Muscle of leg (tissue), 16 donors: ENCODE measurements at places on chromosomes 5 and 9. TPM values are rescaled to one million over a fixed set of nuclear protein-coding genes. Genes with fewer than 3 reads are reported as not detected.

PKD2L2 gene
- 0.61 TPM for polyA plus RNA-seq

CCDC180 gene
- polyA plus RNA-seq = 8.1 TPM

C9orf57 gene
- polyA plus RNA-seq = not detected

TEX48 gene
- polyA plus RNA-seq = not detected

LMX1B gene
- polyA plus RNA-seq = 0.49 TPM

IFNA1 gene
- not detected for polyA plus RNA-seq

POLE3 gene
- polyA plus RNA-seq = 50.7 TPM

NR6A1 gene
- 0.51 TPM for polyA plus RNA-seq

MRPL22 gene
- 35.1 TPM for polyA plus RNA-seq

TCOF1 gene
- 22.1 TPM for polyA plus RNA-seq

ADGRD2 gene
- polyA plus RNA-seq = 0.15 TPM

DNA sequence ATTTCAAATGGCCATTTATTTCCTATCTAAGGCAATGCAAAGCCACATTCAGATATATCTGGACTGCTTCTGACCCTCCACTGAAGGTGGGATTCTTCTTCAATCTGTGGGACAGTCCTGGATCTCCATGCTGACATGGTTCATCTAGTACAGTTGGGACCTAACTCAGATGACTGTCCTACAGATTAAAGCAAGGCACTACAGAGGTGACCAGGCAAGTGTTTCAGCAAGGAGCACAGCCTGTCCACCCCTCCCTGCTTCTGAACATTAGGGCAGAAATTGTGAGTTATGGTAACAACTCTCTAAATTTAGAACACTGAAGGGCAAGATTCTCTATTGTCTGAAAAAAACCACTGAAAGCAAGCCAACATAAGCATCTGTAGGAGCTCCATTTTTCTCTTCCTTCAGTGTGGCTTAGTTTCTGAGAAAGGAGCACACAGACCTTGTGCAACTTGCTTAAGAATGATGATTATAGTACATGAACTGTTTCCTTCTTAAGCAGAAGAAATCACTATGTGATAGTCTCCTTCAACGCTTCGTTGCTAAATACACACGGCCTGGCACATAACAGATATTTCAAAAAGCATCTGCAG lies 62.9 kb upstream of the BARX1 start:
- H3K27ac ChIP-seq = peak overlapping the region; percentile 29
- H3K4me3 ChIP-seq = no peak overlapping the region
- no peaks in the 10 kb centered on the region for H3K36me3 ChIP-seq
- DNase-seq = peak; percentile 44

GRCh38 chr5:10500669-10501068 lies 59.0 kb downstream of the ROPN1L start:
- no peak overlapping the region for H3K4me3 ChIP-seq
- peaks cover 2% of the 10 kb centered on the region for H3K27me3 ChIP-seq
- no peak for DNase-seq
- no peak overlapping the region for H3K27ac ChIP-seq

GRCh38 chr5:73459366-73459765 lies 10.8 kb upstream of the FOXD1 start:
- no peak overlapping the region for H3K27ac ChIP-seq
- no peak overlapping the region for H3K4me3 ChIP-seq
- H3K4me1 ChIP-seq = peaks cover 6% of the 10 kb centered on the region
- H3K27me3 ChIP-seq = peaks cover 16% of the 10 kb centered on the region
- H3K36me3 ChIP-seq = no peaks in the 10 kb centered on the region

GRCh38 chr5:67879620-67880510 lies 335.7 kb upstream of the PIK3R1 start:
- H3K27ac ChIP-seq = no peak overlapping the region
- no peaks in the 10 kb centered on the region for H3K27me3 ChIP-seq
- no peak for DNase-seq
- peaks cover 6% of the 10 kb centered on the region for H3K4me1 ChIP-seq
- no peaks in the 10 kb centered on the region for H3K36me3 ChIP-seq

DNA sequence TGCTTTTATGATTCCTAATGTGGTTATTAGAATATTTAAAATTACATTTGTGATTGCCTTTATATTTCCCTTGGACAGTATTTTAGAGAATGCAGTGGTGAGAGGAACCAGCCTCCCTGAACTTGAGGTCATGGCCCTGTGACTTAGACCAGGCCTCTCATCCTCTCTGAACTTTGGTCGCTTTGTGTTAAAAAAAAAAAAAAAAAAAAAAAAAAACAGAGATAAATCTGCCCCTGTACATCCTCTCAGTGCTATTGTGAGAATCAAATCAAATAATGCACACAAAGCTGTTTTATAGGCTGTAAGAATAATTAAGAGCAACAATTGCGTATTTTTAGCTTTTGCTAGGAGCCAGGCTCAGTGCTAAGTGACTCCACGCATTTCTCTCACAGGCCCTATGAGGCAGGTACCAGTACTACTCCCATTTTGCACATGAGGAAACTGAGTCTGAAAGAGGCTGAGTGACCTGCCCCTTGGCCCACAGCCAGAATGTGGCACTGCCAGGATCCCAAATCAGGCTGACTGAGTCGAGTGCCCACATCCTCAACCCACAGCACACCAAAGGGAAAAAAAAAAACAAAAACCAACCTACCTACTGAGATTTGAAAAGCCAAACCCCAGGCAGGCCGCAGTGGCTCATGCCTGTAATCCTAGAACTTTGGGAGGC lies 110.3 kb upstream of the LARP1 start:
- H3K4me3 ChIP-seq = no peak overlapping the region
- DNase-seq = no peak
- H3K4me1 ChIP-seq = peaks cover 7% of the 10 kb centered on the region
- H3K27ac ChIP-seq = no peak overlapping the region
- no peaks in the 10 kb centered on the region for H3K36me3 ChIP-seq

GRCh38 chr9:76962732-76963131 lies 56.7 kb upstream of the FOXB2 start:
- no peak for DNase-seq
- no peak overlapping the region for H3K27ac ChIP-seq
- no peaks in the 10 kb centered on the region for H3K27me3 ChIP-seq
- no peaks in the 10 kb centered on the region for H3K4me1 ChIP-seq
- no peak overlapping the region for H3K4me3 ChIP-seq

GRCh38 chr9:98500337-98500919 lies 208.3 kb downstream of the GABBR2 start:
- H3K36me3 ChIP-seq = no peaks in the 10 kb centered on the region
- no peak overlapping the region for H3K4me3 ChIP-seq
- H3K27ac ChIP-seq = no peak overlapping the region
- peaks cover 4% of the 10 kb centered on the region for H3K4me1 ChIP-seq

- H3K27ac ChIP-seq = no peak overlapping the region
- no peaks in the 10 kb centered on the region for H3K36me3 ChIP-seq
- H3K4me1 ChIP-seq = no peaks in the 10 kb centered on the region
- H3K27me3 ChIP-seq = peaks cover 6% of the 10 kb centered on the region
Observed at GRCh38 chr5:154583671-154584177, 105.7 kb upstream of the HAND1 start.

- H3K27me3 ChIP-seq = peaks cover 3% of the 10 kb centered on the region
- H3K4me1 ChIP-seq = no peaks in the 10 kb centered on the region
- no peak for DNase-seq
- H3K36me3 ChIP-seq = no peaks in the 10 kb centered on the region
Observed at GRCh38 chr9:91530829-91531228, 107.2 kb upstream of the NFIL3 start.

GRCh38 chr5:115816226-115817081 lies at the start of gene CDO1:
Gene CDO1 (minus strand): TSS chr5:115816659. CDS start chr5:115816397, 262 bp downstream.
- H3K4me1 ChIP-seq = peaks cover 8% of the 10 kb centered on the region
- DNase-seq = peak; percentile 95
- peak within 1 kb of the TSS; percentile 73 for H3K4me3 ChIP-seq
- H3K27ac ChIP-seq = peak within 1 kb of the TSS; percentile 96
- peaks cover 17% of the 10 kb centered on the region for H3K27me3 ChIP-seq

- peaks cover 4% of the 10 kb centered on the region for H3K4me1 ChIP-seq
- peaks cover 3% of the 10 kb centered on the region for H3K27me3 ChIP-seq
- H3K27ac ChIP-seq = no peak overlapping the region
Observed at GRCh38 chr5:115809946-115810345, 6.5 kb downstream of the CDO1 start.

DNA sequence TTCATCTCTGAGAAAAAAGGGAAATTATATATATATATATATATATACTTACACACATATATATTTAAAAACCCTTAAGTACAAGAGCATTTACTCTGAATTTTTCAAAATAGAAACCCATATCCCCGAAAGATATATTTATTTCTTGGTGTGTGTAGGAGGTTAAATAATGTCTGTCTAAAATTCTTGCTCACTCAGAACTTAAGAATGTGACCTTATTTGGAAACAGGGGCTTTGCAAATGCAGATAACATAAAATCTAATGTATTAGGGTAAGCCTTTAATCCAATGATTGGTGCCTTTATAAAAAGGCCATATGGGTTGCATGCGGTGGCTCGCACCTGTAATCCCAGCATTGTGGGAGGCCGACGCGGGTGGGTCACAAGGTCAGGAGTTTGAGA lies 517.3 kb upstream of the TLE4 start:
- H3K27me3 ChIP-seq = no peaks in the 10 kb centered on the region
- H3K36me3 ChIP-seq = no peaks in the 10 kb centered on the region
- H3K27ac ChIP-seq = no peak overlapping the region
- DNase-seq = no peak
- no peak overlapping the region for H3K4me3 ChIP-seq
- no peaks in the 10 kb centered on the region for H3K4me1 ChIP-seq

- H3K27me3 ChIP-seq = no peaks in the 10 kb centered on the region
- H3K4me1 ChIP-seq = peaks cover 8% of the 10 kb centered on the region
- DNase-seq = no peak
- H3K4me3 ChIP-seq = no peak overlapping the region
Observed at GRCh38 chr9:123640792-123641222, 284.8 kb downstream of the CRB2 start.

GRCh38 chr9:127035423-127035822 lies 87.0 kb downstream of the ANGPTL2 start:
- no peak overlapping the region for H3K27ac ChIP-seq
- peaks cover 26% of the 10 kb centered on the region for H3K4me1 ChIP-seq
- no peak for DNase-seq
- H3K4me3 ChIP-seq = no peak overlapping the region
- H3K27me3 ChIP-seq = no peaks in the 10 kb centered on the region

DNA sequence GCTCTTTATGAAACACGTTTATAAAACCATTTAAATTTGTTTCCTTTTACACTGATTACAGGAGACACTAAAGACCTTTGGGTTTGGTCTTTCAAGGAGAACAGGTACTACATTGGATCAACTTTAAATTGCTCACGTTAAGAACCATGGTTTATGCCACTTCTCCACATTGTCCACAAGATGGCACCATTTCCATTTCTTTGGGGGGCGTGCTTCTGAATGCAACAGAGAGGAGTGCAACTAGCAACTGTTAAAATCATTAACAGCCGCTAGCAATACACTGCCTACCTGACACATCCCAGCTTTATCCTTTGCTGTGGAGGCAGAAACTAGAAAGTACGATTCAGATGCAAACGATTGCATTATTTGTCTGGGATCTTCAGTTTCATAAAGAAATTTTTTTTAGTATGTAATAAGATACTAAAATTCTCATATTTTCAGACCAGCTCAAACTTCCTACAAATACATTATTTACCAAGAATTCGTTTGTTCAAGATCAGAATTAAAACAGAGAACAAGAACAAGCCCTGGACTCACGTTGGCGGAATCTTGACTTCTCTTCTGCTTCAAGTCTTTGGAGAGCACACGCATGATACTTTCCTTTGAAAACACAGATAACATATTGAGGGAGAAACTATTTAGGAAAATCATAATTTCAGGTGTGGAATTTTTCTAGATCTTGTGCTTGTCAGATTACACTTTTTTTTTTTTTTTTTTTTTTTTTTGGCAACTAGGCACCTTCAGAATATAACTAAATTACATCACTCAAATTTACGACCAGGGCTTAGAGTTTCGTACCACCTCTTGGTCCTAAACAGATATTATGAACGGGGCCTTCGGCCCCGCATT lies 702 bp downstream of the CDC20B start:
- H3K27ac ChIP-seq = no peak overlapping the region
- peak overlapping the region; percentile 59 for H3K4me3 ChIP-seq
- no peaks in the 10 kb centered on the region for H3K36me3 ChIP-seq
- peak; percentile 94 for DNase-seq

GRCh38 chr5:7755958-7756357 lies 95.0 kb downstream of the CFAP90 start:
- no peaks in the 10 kb centered on the region for H3K4me1 ChIP-seq
- no peak overlapping the region for H3K4me3 ChIP-seq
- H3K36me3 ChIP-seq = no peaks in the 10 kb centered on the region
- H3K27me3 ChIP-seq = no peaks in the 10 kb centered on the region
- no peak for DNase-seq
- no peak overlapping the region for H3K27ac ChIP-seq

GRCh38 chr9:37693260-37693659 lies 42.5 kb downstream of the FRMPD1 start:
- H3K36me3 ChIP-seq = no peaks in the 10 kb centered on the region
- peak overlapping the region; percentile 24 for H3K4me3 ChIP-seq
- H3K27me3 ChIP-seq = peaks cover 2% of the 10 kb centered on the region
- peaks cover 18% of the 10 kb centered on the region for H3K4me1 ChIP-seq
- peak; percentile 71 for DNase-seq
- H3K27ac ChIP-seq = peak overlapping the region; percentile 72

GRCh38 chr5:116044073-116044472 lies 11.8 kb downstream of the ARL14EPL start:
- no peak overlapping the region for H3K4me3 ChIP-seq
- no peaks in the 10 kb centered on the region for H3K4me1 ChIP-seq
- H3K36me3 ChIP-seq = no peaks in the 10 kb centered on the region

- no peaks in the 10 kb centered on the region for H3K36me3 ChIP-seq
- DNase-seq = no peak
- no peaks in the 10 kb centered on the region for H3K27me3 ChIP-seq
- H3K4me1 ChIP-seq = no peaks in the 10 kb centered on the region
- no peak overlapping the region for H3K4me3 ChIP-seq
Observed at GRCh38 chr5:109028608-109029299, 281.1 kb downstream of the FER start.

DNA sequence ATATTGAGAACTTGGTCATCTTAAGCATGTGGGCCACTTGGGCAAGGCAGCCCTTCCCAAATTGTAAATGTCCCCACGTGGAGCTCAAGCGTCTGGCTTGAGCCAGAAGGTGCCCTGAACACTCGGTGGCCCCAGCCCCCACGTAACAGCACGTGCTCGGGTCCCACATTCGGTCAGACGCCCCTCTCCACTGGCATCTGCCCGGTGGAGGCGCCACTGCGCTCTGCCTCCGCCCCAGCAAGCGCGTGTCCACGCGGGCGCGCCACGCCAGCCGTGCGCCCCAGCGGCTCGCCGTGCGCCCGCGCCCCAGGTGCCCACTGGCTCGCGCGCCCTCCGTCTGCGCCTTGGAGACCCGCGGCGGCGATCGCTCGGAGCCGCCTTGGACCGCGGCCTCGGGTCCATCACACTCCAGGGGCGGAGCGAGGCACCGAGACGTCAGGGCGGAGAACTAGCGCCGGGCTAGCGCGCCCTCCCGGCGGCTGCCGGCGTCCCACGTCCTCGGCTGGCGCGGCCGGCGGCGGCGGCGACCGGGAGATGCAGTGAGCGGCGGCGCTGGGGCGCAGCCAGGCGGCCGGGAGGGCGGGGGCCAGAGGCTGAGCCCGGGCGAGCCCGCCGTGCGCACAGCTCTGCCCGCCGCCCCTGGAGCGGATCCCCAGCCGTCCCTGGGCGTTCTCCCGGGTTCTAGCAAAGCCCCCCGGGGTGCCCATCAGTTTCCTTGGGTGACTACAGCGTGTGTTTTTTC lies at the start of gene PALM2AKAP2:
Gene PALM2AKAP2 (plus strand): TSS at position 488 of the 742 bp plus-strand sequence. CDS start 291 bp downstream, outside the sequence.
- no peaks in the 10 kb centered on the region for H3K36me3 ChIP-seq
- peaks cover 9% of the 10 kb centered on the region for H3K4me1 ChIP-seq
- H3K27me3 ChIP-seq = peaks cover 6% of the 10 kb centered on the region
- peak within 1 kb of the TSS; percentile 94 for H3K27ac ChIP-seq
- H3K4me3 ChIP-seq = peak within 1 kb of the TSS; percentile 85
- peak; percentile 86 for DNase-seq

GRCh38 chr9:33167972-33168461 lies 881 bp upstream of the B4GALT1 start:
- DNase-seq = no peak
